Subcutaneous adipose tissue (tissue), 4 donors: ENCODE measurements at places on chromosomes 4 and X. TPM values are rescaled to one million over a fixed set of nuclear protein-coding genes. Genes with fewer than 3 reads are reported as not detected.

The ETNPPL gene
- not detected for total RNA-seq

The SULT1B1 gene
- total RNA-seq: 3.3 TPM

The XAGE3 gene
- total RNA-seq: not detected

The PDZD4 gene
- 0.85 TPM for total RNA-seq

The ZNF711 gene
- total RNA-seq: 0.57 TPM

The GYG2 gene
- total RNA-seq: 183 TPM

The HOPX gene
- 0.94 TPM for total RNA-seq

The OTC gene
- not detected for total RNA-seq

The INPP4B gene
- total RNA-seq: 28.1 TPM

The GAGE1 gene
- total RNA-seq: not detected

The CORIN gene
- not detected for total RNA-seq

The TKTL2 gene
- not detected for total RNA-seq

The TACR3 gene
- not detected for total RNA-seq

The PLP1 gene
- 1.3 TPM for total RNA-seq

The ZNF718 gene
- 6.4 TPM for total RNA-seq

The ART3 gene
- total RNA-seq: not detected

The PLXNB3 gene
- 28.2 TPM for total RNA-seq

The PDCL2 gene
- total RNA-seq: not detected

The IL1RAPL2 gene
- total RNA-seq: 0.17 TPM

The HDX gene
- total RNA-seq: 1.7 TPM

The CLRN2 gene
- total RNA-seq: not detected

The POF1B gene
- 0.22 TPM for total RNA-seq

The AMBN gene
- not detected for total RNA-seq

The P2RY4 gene
- 0.75 TPM for total RNA-seq

The OTUD5 gene
- 35.2 TPM for total RNA-seq

The DDX53 gene
- total RNA-seq: not detected

The HMX1 gene
- total RNA-seq: not detected

The FGFBP2 gene
- 69.4 TPM for total RNA-seq

The FATE1 gene
- total RNA-seq: not detected

The RASGEF1B gene
- total RNA-seq: 35.2 TPM
